Activated naive CD4-positive, alpha-beta T cell treated with anti-CD3 and anti-CD28 coated beads for 36 hours (primary cell): ENCODE measurements at places on chromosomes 2 and 18. TPM values are rescaled to one million over a fixed set of nuclear protein-coding genes. Genes with fewer than 3 reads are reported as not detected.

GRCh38 chr18:58567453-58568196 is 61.3 kb downstream of the ALPK2 start:
- no peak for DNase-seq

DNA sequence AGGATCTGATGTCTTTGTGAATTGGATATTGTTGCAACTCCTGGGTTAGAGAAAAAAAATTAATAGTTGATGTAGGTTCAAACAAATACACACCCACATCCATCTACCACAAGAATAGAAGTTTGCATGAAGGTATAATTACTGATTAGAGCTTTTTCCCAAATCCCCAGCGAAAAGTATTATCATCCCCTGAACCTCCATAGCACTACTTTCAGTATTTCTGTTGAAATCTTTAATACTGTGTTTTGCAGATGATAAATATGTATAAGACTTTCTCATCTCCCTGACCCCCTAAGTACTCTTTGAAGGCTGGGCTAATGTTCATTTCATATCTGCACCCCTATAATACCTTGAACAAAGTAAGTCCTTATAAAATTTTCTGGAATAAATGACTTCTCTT is 6.4 kb downstream of the FN1 start:
- no peak for DNase-seq

The ALPI gene
- total RNA-seq, result not detected

- no peak for DNase-seq
These were observed 589.1 kb upstream of the CDH2 start for GRCh38 chr18:28766027-28766426.
